ENCODE measurements at places on chromosomes 3 and 15.

GRCh38 chr15:29616512-29616911, 205.8 kb downstream of the TJP1 start:
- DNase-seq = no peak

- no peak for DNase-seq
Measured at GRCh38 chr3:99957151-99957796, 139.6 kb downstream of the CMSS1 start.

GRCh38 chr15:75230016-75230343, 28.2 kb upstream of the GOLGA6C start:
- no peak for DNase-seq

DNA sequence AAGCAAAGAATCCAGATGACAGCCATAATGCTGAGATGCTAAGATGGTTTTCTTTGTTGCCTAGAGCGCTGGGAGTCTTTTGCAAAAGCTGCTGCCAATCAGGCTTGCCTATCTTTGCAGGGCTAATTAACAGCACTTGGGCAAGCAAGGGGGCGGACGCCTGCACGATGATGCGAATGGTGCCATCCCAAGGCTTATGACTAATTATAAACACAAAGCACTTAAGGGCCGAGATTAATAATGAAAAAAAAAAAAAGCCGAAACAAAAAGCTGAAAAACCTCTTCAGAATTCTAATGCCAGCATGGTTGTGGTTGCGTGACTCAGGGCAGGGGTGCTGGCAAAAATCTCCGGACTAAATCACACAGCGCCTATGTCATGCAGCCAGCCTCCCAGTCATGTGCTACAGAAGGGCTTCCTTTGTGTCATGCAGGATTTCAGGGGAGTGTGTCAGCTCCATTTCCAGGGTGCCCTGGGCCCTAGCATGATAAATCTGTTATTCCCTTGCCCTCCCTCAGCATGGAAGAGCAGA, 185.0 kb upstream of the ANKRD28 start:
- DNase-seq = no peak

- DNase-seq = peak; percentile 93
Measured at GRCh38 chr15:50876989-50877360, 31.5 kb upstream of the AP4E1 start.

DNA sequence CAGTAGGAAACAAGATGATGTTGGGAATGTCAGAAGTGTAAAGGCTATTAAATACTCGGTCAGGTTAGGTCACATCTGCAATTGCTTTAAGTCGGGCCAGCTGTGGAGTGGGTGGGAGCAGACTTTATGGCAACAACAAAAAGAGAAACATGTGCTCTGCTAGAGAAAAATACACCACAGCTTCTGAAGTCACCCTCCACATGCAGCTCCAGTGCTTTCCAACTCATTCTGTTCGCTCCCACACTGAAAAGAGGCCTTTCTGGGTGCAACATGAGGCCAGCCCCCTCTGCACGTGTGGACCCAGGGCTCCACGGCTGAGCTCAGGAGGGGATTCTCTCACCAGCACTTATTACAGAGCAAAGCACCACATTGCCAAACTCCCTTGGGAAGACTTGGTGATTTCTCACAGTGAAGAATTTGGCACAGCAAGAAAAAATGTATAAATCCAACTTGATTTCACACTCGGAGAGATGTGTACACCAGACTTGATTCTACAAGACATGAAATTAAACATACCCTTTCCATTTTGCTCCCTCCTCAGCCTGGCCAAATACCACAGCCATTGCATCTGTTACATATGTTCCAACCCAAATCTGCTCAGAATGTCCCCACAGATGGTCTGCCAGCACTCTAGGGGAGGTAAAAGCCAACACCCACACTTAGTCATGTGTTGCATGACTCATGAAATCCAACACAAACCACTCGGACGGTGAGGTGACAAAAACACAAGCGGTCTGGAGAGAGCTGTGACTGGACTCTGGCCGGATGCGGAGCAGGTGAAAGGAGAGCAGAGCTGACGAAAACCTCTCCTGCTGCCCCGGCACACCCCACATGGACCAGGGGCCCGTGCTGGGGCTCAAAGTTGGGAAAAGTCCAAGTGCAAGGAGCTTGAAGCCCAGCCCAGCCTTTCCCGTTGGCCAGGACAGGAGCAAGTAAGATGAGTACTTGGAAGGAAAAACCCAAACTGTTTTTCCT, 74.6 kb downstream of the ITGB5 start:
- DNase-seq = no peak

- no peak for DNase-seq
Measured at GRCh38 chr15:56293495-56294292, 50.0 kb upstream of the RFX7 start.

DNA sequence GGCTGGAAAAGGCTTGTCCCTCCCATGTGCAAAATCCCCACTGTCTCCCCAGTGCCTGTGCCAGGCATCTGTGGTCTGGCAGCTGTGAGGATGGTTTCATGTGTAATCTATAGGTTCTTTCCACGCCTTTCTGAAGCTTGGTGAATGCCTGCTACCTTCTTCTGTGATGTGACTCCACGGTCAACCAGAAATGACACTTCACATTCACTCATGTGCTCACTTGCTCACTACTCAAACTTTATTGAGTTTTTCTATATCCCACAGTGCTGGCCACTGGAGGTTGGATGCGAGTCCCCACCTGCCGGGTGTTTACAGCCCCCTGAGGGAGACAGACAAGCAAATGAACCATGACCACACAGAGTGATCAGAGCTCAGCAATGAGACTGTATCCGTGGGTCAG, 27.9 kb upstream of the TLE3 start:
- no peak for DNase-seq

GRCh38 chr3:143070977-143071551, 48.5 kb upstream of the CHST2 start:
- peak; percentile 69 for DNase-seq

DNA sequence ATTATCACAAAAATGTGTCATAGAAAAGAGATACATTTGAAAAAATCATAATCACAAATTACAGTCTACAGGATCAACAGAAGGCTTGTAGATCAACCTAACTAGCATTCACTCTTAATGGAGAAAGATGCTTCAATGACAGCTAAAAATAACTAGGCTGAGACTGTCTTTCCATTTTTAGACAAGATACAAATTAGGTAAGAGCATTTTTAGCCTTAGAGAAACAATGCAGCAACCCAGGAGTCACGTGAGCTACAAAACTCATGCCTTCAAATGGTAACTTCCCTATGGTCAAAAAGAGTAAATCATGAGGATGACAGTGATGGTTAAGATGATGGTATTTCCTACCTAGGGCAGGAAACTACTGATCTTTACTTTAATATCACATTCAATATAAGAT, 415.4 kb downstream of the MAGI1 start:
- no peak for DNase-seq

- no peak for DNase-seq
Measured at GRCh38 chr3:192092388-192093005, 631.5 kb downstream of the PYDC2 start.

DNA sequence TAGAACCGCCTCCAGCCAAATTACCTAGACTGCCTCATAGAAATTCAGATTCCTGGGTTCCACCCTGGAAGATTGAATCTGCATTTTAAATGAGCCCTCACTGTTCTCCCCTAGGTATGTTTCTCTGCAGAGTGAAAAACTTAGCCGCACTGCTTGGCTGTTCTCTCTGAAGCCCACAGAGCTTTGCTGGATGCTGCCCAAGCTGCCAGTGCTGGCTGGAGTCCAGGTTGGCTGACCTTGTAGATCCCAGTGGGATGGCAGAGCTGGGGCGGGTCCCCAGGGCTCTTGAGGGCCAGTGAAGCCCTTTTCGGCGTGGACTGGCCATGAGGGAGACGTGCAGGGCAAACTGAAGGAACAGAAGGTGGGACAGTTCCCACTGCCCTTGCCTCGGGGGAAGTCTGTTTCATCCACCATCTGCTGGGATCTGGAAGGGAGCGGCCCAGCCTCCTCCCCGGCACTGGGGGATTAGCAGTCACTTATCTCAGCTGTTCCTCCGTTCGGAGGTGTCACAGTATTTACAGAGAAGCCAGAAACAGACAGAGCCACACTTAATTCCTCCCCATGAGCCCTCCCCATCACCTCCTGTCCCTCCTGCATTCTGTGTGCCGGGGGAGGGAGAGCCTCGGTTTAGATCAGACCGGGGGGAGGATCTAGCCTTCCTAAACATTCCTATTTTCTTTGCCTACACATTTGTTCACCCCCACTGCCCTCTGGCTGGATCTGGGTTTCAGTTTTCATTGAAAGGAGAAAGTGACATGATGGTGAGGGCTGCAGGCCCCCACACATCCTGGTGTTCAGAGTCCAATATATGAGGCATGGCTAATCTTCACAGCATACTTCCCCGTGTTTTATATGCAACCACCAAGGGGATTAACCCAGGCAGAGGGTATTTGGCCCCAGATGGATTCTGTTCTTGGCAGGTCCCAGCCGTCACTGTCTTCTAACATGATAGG, 4.1 kb upstream of the ACTC1 start:
- peak; percentile 90 for DNase-seq

GRCh38 chr15:36944442-36944841, 155.9 kb downstream of the MEIS2 start:
- DNase-seq = no peak

- DNase-seq = no peak
Measured at GRCh38 chr15:80991421-80991820, 1.8 kb upstream of the MESD start.

DNA sequence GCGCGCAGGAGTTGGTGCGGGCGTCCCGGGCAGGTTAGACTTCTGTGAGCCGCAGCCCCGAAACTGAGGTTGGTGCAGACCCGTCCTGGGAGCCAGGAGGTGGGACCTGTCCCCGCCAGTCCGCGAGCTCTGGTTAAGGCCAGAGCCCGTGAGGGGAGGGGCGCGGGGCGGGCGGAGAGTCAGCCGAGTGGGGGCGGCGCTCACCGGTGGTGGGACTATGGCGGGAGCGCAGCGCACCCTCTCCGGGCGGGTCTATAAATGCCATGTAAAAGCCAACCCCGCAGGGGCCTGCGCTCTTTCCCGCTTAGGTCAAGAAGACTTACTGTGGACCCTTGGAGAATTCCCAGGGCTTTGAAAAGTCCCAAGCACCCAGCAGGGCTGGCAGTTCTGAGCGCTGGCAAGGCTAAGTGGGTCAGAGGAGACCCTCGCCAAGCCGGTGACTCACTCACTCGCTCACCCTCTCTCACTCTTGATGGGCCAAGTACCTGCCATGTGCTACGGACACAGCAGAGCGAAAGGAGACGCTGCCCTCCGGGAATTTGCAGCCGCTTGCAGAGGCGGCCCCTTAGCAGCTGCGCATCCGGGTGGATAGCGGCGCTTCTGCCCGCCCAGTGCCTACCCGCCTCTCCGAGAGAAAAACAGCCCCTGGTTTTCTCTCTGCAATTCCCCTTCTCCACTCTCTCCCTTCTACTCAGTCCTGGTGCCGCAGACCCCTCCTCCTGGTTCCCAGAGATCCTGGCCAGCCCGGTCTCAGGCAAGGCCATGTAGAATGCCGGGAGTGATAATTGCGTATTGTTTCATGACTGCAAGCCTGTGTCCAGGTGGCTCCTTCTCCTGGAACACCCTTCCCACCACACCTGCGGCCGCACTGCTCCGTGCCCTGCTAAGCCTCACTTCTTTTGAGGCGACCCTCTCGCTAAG, at the start of gene ALDH1L1:
TSS of gene ALDH1L1 (minus strand) at position 110 of the 921 bp plus-strand sequence. CDS start 19,607 bp downstream, outside the sequence.
- DNase-seq = peak; percentile 86

DNA sequence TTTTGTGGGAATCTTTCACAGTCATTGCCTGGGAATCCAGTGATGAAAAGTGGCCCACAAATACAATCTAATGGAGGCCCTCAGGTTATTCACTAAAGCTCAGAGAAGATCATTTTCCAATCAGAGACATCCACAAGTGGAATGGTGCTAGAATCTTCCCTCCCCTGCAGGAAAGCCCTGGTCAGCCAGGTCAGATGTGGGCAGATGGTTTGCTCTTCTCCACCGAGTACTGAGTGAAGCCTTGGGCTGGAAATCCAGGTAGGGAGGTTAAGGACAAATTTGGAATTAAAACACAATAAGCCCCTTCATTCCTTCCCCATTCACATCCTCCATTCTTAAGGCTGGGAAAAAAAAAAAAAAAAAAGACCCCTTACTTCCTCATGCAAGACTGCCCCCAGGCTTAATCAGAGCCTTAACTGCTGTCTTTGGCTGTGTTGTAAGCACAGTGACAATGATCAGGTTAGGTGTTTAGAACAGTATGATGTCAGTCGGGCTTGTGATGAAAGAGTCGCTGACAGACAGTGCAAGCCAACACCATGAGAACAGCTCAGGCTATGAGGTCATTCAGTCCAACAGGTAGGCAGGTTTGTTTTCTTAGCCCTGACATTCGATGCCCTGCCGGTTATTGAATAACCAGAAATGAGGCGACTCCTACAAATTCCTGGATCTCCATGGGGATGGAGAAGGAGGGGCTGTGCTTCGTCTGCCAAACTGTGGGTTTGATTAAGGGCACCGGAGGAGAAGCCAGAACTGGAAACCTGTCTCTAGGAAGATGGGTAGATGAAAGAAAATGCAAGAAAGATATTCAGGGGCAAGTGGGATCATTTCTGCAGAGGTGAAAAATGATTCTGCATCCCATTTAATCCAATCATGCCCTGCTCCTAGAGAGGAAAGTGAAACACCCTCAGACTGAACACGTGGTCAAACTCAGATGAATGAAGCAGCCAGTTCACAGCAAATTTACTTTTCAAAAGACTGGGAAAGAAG, 23.5 kb upstream of the HES1 start:
- DNase-seq = peak; percentile 50

- DNase-seq = no peak
Measured at GRCh38 chr15:48702569-48703236, 57.2 kb upstream of the FBN1 start.

GRCh38 chr3:133396906-133397305, 3.0 kb upstream of the BFSP2 start:
- DNase-seq = no peak

DNA sequence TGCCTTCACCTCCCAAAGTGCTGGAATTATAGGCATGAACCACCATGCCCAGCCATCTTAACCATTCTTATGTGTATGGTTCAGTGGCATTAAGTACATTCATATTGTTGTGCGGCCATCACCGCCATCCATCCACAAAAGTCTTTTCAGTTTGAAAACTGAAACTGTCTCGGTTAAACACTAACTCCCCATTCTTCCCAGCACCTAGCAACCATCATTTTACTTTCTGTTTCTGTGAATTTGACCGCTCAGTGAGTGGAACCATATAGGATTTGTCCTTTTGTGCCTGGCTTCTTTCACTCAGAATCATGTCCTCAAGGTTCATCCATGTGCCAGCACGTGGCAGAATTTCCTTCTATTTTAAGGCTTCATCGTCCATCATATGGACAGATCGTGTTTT, 5.8 kb downstream of the MCM2 start:
- no peak for DNase-seq

GRCh38 chr3:177596248-177596815, 399.1 kb upstream of the TBL1XR1 start:
- no peak for DNase-seq

DNA sequence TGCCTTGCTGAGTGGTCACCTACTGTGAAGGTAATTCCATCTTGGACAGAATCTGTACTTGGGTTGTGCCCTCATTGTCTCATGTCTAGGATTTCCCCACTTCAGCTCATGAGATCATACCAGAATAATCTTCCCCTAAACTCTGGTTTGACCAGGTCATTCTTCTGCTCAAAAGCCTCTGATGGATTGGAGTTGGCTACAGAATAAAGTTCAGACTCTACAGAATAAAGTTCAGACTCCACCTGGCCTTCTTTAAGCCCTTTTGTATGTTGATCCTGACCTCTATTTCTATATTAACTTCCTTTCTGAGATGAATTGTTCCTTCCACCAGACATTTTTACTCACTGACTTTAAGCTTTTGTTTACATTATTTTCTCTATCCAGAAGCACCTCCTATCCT, 6.4 kb upstream of the GLCE start:
- DNase-seq = no peak

Data from ELF-1 (cell line).